ENCODE measurements at places on chromosomes 16 and 17.

DNA sequence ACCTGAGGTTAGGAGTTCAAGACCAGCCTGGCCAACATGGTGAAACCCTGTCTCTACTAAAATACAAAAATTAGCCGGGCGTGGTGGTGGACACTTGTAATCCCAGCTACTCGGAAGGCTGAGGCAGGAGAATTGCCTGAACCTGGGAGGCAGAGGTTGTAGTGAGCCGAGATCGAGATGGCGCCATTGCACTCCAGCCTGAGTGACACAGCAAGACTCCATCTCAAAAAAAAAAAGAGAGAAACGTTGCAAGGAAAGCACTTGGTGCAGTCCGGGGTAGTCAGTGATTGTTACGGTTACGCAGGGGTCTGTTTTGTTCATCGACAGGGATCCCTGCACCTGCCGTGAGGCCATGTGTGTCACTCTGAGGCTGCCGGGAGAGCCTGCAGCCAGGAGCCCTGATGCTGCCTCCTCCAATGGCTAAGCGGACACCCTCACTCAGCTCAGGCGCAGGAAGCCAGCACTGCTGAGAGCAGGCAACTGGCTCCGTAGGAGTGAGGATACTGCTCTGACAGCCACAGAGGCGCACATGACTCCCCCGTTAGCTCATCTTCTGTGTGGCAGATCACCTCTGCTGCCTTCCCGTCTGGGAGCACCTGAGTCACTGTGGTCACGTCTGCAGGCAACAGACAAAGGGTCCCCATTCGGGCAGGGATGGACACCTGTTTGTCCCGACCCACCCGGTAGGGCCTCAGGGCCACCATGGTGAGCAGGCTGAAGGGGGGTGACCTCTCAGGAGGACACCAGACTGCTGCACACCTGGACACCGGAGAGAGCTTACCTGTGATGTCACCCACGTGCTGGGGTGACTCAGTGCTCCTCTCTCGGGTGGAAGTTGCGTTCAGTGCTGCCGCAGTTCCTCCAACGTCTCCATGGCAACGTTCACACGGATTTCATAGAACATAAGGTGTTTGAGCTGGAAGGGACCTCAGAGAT is 5.2 kb upstream of the RAB26 start:
- H3K4me1 ChIP-seq, result peaks cover 4% of the 10 kb centered on the region
- H3K4me3 ChIP-seq, result no peak overlapping the region
- no peaks in the 10 kb centered on the region for H3K27me3 ChIP-seq
- DNase-seq, result no peak

DNA sequence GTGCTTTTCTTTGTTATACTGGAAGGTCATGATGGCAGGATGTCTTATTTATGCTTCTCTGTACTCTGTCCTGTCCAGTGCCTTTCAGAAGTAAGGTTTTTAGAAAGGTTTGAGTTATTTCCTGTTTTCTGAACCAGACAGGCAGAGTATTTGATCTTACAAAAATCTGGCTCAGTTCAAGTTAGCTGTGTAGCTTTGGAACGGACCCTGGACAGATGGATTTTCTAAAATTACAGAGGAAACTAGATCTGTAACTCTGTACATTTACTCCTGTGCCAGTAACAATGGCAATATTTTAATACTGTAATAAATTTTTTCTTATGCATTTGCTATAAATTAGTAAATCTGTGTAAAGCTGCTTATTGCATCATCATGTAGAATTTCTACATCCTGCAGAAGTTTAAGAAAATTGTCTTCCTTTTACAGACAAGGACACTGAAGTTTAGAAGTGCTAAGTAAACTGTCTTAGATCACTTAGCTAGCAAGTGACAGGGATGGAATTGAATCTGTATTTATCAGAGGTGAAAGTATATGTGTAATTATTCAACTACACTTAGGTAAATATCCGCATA is 347.6 kb downstream of the WWOX start:
- no peak overlapping the region for H3K4me3 ChIP-seq
- H3K27ac ChIP-seq, result no peak overlapping the region
- DNase-seq, result no peak
- H3K27me3 ChIP-seq, result no peaks in the 10 kb centered on the region
- H3K36me3 ChIP-seq, result no peaks in the 10 kb centered on the region
- H3K4me1 ChIP-seq, result peaks cover 2% of the 10 kb centered on the region

- H3K27me3 ChIP-seq, result peaks cover 2% of the 10 kb centered on the region
- peak overlapping the region; percentile 82 for H3K4me3 ChIP-seq
- H3K36me3 ChIP-seq, result peaks cover 40% of the 10 kb centered on the region
Measured at GRCh38 chr17:58352596-58353388, 791 bp upstream of the SUPT4H1 start.

DNA sequence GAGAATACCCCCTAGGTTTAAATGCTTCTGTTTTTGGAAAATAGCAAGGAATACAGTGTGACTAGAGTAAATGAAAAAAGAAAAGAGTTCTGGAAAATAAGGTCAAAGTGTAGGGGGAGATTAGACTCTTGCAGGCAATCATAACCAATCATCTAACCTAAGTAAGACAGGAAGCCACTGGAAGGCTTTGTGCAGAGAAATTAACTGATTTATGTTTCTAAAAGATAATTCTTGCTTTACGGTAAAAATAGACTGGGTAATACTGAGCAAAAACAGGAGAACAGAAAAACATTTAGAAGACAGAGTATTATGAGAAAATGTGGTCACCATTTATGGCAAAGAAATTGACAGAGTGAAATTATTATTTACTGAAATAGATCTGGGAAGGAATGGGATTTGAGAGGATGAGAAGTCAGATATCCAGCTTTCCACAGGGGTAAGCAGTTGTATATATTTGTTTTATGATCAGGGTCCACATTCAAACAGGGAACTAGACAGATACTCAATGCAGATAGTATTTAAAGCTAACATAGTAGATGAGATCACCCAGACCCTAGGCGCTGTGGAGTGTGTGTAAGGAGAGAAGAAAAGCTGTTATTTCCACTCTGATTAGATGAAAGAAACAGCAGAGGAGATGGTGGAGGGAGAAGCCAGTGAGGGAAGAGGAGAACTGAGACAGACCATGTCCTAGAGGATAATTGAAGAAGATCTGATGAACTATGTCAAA is 1225.3 kb downstream of the CDH11 start:
- H3K4me3 ChIP-seq, result no peak overlapping the region
- H3K27me3 ChIP-seq, result no peaks in the 10 kb centered on the region
- no peak overlapping the region for H3K27ac ChIP-seq
- no peaks in the 10 kb centered on the region for H3K4me1 ChIP-seq
- no peak for DNase-seq

DNA sequence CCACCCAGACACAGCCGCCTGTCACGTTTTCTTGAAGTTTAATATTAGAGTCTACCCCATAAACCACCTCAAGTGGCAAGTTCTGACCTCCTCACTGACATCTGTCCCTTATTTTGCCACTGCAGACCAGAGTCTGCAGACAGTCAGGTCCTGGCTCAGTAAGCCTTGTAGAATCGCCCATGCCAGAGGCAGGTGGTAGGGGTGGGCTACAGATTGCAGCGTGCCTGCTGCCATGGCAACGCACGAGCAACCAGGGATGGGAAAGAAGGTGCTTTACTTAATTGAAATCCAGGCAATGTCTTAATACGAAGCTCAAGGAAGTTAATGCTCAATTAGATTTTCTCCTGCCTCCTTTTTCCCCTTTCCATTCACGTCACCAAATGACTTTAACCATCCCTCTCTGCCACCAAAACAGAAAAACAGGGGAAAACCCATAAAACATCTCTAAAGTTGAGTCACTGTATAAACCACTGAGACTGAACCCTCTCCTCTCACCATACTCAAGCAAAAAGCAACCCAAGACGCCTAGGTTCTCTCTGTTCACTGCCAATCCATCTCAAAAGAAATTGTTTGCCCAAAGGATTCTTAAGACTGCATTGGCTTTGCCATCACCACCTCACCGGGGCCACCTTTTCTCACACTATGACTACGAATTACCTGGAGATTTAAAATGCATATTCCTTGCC is 228.8 kb downstream of the SLC39A11 start:
- no peak for DNase-seq
- H3K4me3 ChIP-seq, result no peak overlapping the region
- no peak overlapping the region for H3K27ac ChIP-seq
- H3K4me1 ChIP-seq, result no peaks in the 10 kb centered on the region
- no peaks in the 10 kb centered on the region for H3K27me3 ChIP-seq
- no peaks in the 10 kb centered on the region for H3K36me3 ChIP-seq

GRCh38 chr16:71436473-71436872 is 5.4 kb downstream of the TLE7 start:
- H3K27ac ChIP-seq, result no peak overlapping the region
- DNase-seq, result no peak
- H3K36me3 ChIP-seq, result no peaks in the 10 kb centered on the region
- no peaks in the 10 kb centered on the region for H3K4me1 ChIP-seq
- H3K27me3 ChIP-seq, result no peaks in the 10 kb centered on the region

GRCh38 chr17:21376081-21376758 is at the start of gene KCNJ12:
Gene KCNJ12, plus strand, starts transcription at chr17:21376357. Its CDS starts 38,986 bp downstream, at chr17:21415343.
- H3K27me3 ChIP-seq, result peaks cover 26% of the 10 kb centered on the region
- no peak within 1 kb of the TSS for H3K4me3 ChIP-seq
- no peak for DNase-seq
- peaks cover 10% of the 10 kb centered on the region for H3K4me1 ChIP-seq

GRCh38 chr17:80837711-80838110 is 153.9 kb upstream of the CHMP6 start:
- DNase-seq, result no peak
- H3K27me3 ChIP-seq, result no peaks in the 10 kb centered on the region
- H3K4me1 ChIP-seq, result peaks cover 13% of the 10 kb centered on the region
- H3K27ac ChIP-seq, result no peak overlapping the region
- peaks cover 22% of the 10 kb centered on the region for H3K36me3 ChIP-seq
- no peak overlapping the region for H3K4me3 ChIP-seq

DNA sequence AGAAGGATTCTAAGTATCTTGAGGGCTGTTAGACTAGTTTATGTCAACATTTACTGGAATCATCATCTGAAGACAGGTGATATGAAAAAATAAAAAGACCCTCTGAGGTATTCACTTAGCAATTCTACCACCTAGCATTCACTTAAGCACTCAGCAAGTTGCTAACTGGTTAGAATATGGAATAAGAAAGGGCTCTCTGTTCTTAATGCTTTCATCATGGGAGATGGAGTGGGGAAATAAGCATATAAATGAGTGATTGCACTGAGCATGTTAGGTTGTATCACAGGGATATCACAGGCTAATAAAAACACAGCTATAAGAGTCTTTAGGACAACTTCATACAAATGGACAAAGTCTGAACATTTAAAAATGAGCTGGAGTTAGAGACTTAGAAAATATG is 1238.8 kb downstream of the CDH11 start:
- no peak overlapping the region for H3K27ac ChIP-seq
- H3K4me3 ChIP-seq, result no peak overlapping the region
- no peaks in the 10 kb centered on the region for H3K4me1 ChIP-seq
- no peak for DNase-seq
- H3K36me3 ChIP-seq, result no peaks in the 10 kb centered on the region

DNA sequence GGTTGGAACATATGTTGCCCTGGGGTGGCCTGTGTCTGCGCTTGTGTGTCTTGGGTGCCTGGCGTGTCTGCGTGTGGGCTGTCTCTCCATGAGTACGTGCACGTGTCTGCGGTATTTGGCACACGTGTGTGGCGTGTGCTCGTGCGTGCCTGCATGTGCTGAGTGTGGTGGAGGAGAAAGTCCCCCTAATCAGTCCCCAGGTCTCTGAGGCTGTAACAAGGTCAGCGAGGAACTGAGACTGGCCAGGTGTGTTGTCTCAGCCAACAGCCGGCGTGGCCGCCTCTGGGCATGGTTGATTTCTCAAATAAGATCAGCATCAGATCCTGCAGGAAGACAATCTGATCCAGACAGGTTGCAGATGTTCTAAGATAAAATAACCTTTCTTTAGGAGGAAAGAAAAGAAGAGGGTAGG is 3.5 kb upstream of the CPNE7 start:
- H3K4me3 ChIP-seq, result no peak overlapping the region
- no peaks in the 10 kb centered on the region for H3K36me3 ChIP-seq
- peaks cover 18% of the 10 kb centered on the region for H3K27me3 ChIP-seq
- H3K4me1 ChIP-seq, result peaks cover 13% of the 10 kb centered on the region

DNA sequence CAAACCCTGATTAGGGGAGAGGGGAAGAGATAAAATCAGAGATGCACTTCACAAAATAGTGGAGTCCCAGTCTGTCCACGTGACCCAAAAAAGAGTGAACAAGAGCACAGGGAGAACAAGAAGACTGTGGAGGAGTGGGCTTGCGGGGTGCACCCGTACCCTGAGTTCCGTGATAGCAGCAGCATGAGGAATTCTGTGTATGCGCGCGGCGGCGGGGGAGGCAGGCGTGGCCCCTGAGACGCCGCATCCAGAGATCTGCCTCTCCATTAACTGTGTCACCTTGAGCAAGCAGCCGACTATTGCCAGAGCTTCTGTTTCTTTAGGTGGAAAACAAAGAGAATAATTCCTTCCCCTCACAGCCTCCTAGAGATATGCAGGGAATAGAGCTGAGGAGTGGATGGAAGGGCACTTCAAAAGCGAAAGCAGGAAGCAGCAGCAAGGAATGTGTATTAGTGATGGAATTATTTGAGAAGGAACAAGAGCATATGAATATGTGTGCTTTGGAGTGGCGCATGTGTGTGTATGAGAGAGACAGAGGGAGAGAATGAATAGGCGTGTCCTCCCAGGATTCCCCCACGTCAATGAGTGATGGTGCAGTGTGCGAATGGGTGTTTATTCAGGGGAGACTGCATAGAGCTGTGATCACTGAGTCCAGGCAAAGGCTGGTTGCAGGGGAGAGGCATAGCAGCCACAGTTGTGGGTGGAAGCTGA is 10.4 kb upstream of the SOX9 start:
- H3K27ac ChIP-seq, result no peak overlapping the region
- no peaks in the 10 kb centered on the region for H3K27me3 ChIP-seq
- H3K36me3 ChIP-seq, result no peaks in the 10 kb centered on the region
- no peaks in the 10 kb centered on the region for H3K4me1 ChIP-seq
- no peak for DNase-seq

DNA sequence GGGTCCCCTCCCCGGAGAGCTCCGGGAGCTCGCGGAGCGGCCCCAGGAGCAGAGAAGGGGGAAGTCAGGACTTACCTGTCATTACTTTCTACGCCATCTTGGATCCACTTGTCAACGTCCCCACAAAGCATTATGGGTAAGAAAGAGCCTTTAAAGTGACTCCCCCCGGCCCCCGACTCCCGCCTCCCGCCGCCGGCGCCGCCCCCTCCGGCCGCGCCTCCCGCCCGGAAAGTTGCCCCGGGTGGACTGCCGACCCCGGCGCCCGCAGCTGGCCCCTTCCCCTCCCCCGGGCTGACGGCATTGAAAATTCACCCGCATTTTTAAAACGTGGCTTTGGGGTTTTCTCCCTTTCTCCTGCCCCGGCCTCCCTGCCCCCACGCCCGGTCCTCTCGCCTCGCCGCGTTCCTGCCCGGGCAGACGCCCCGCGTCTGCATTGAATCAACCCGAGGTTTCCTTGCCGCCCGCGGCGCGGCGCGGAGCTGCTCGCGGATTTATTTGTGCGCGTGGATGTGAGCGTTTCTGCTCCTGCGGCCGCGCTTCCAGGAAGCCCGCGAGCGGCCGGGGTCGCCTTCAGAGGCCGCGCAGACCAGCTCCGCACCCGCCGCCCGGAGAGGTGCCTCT is at the start of gene HELZ:
Gene HELZ (minus strand): TSS at position 124 of the 621 bp plus-strand sequence. CDS start 26,392 bp downstream, outside the sequence.
- H3K27me3 ChIP-seq, result no peaks in the 10 kb centered on the region
- peak; percentile 79 for DNase-seq
- H3K4me1 ChIP-seq, result peaks cover 34% of the 10 kb centered on the region
- peaks cover 17% of the 10 kb centered on the region for H3K36me3 ChIP-seq
- peak within 1 kb of the TSS; percentile 60 for H3K27ac ChIP-seq

GRCh38 chr17:67121316-67121891 is 77.0 kb downstream of the CACNG1 start:
- no peak overlapping the region for H3K27ac ChIP-seq
- no peak for DNase-seq
- no peaks in the 10 kb centered on the region for H3K4me1 ChIP-seq
- H3K36me3 ChIP-seq, result peaks cover 60% of the 10 kb centered on the region
- H3K27me3 ChIP-seq, result no peaks in the 10 kb centered on the region
